CD4-positive, alpha-beta memory T cell (primary cell): ENCODE measurements at places on chromosomes 1 and 21. TPM values are rescaled to one million over a fixed set of nuclear protein-coding genes. Genes with fewer than 3 reads are reported as not detected.

YARS1 gene
- 110 TPM for total RNA-seq

GOLT1A gene
- not detected for total RNA-seq

DNA sequence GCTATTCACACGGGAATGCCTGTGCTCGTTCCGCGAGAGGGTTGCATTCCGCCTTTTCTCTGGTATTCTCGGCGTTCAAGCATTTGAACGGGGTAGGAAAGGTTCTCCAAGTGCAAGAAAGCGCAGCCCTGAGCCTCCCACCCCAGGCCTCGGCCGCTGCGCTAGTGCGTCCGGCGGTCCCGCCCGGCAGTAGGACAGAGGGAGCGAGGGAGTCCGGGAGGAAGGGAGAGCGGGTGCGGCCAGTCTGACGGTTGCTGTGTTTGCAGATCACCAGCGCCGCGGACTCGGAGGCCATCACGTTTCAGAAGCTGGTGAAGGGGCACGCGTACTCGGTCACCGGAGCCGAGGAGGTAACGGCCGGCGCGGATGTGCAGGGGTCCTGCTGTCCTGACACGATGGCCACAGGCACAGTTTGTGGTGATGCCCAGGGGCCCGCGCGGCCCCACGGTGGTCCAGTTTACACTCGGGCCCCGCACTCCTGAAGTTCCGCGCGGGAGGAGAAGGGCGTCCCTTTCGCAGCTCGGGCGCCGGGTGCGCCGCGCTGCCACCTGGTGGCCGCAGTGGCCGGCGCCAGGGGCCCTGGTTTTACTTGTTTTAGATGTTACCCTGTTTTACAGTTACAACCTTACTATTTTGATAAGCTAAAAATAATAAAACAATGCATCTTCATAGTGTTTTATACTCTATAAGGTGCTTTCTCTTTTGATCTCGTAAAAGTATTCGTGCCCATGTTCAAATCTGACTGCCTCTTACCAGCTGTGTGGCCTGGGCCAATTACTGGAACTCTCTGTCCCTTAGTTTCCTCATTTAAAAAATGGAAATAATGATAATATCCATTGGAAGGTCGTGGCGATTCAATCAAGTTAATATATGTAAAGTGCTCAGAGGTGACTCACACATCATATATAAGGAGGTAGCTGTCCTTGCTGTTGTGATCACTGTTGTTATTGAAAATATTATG is 36.7 kb downstream of the CAPN2 start:
- DNase-seq, result peak; percentile 77

C1QC gene
- 3.3 TPM for total RNA-seq

CYYR1 gene
- total RNA-seq, result not detected

DNA sequence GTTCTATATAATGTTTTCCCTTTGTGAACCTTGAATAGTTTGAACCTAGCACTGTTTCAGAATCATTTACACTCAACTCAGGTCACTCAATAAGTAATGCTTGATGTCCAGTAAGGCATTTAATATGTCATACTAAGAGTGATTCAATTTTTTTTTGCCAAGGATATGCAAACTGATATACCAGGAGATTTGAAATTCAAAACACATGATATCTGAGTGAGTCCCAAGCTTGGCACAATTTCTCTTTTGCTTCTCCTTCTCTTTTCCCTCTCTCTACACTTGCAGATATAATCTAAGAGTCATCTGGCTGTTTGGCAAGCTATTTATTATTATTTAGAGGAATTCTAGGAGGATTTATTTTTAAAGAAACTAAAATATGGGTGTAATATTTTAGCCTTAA is 61.6 kb upstream of the SPAG17 start:
- no peak for DNase-seq

DNA sequence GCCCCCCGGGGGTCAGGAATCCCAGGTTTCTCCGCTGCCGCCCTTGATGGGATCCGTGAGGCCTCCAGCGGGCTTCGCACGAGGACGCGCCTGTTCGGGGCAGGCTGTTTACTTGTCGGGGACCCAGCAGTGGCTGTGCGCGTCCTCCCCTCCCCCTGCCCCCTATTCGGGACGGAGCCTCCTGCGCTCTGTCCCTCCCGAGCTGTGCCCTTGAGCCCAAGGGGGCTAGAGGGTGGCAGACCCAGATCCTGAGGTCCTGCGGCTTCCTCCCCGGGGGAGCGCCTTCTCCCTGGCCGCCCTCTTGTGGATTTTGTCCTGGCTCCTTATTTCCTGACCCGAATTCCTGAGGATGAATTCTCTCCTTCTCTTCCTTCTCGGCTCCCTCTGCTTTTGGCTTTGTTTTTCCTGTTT is 38.4 kb downstream of the PIK3CD start:
- no peak for DNase-seq

- DNase-seq, result peak; percentile 84
Measured at GRCh38 chr1:168439456-168440375, 104.1 kb downstream of the XCL2 start.

DNA sequence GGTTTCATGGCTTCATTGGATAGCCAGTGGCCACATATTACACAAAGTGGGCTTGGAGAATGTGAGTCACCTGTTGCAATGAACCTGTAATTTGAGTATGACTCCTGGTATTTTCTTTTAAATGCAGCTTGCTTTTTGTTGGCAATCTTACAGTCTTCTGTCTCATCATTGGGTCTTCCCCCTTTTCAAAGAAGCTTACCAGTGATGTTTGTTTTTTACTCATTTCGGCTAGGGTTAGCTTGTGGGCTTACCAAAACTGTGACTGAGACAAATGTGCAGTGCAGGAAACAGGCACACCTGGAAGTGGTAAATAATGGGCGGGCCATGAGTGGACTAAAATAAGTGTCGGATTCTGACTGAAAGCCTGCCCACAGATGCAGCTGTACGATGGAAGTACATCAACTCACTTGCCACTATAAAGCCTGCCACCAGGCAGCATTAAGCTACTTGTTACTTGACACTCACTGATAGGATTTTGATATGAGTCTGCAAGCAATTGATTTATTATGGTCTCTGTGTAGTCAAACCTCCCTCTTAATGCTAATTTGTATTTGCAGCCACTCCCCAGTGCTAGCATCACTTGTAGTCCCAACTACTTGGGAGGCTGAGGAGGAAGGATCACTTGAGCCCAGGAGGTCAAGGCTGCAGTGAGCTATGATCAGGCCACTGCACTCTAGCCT is 4.2 kb downstream of the HHAT start:
- peak; percentile 77 for DNase-seq

DNA sequence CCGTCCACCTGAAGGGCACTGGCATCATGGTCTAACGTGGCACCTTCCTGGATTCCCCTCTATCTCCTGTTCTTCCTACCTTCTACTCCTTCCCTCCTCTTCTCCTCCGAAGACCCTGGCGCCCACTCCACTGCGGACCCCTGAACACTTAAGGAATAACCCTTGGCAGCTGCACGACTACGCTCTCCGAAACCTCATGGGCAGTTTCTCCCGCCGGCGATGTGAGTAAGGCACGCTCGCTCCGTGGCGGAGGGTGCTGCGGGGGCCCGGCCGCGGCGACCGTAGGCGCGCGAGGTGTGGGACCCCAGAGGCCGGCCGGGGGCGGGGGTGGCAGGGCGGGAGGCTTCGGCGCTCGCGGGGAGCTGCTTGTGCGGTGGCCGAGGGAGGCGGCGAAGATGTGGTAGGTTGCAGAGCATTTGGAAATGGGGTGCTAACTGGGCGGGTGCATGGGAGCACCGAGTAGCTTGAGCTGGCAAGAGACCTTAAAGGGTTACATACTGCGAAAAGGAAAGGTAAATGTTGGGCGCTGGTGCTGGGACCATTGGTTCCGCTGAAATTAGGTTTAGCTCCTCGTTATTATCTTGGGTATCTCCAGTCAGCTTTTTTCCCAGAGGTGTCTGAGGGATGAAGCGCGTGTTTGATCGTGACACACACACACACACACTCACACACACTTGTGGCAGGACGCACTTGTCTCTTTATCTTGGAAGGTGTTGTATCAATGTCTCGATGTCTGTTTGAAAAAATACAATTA is 876 bp downstream of the LRRC7 start:
- DNase-seq, result no peak

- no peak for DNase-seq
Measured at GRCh38 chr1:20057886-20058420, 12.0 kb upstream of the PLA2G5 start.

GRCh38 chr1:183472488-183473216 is at the start of gene SMG7:
Gene SMG7 (plus strand): TSS chr1:183472499. CDS start chr1:183472621, 122 bp downstream.
- peak; percentile 77 for DNase-seq

- DNase-seq, result no peak
Measured at GRCh38 chr21:41579692-41580091, 71.7 kb upstream of the TMPRSS2 start.

DNA sequence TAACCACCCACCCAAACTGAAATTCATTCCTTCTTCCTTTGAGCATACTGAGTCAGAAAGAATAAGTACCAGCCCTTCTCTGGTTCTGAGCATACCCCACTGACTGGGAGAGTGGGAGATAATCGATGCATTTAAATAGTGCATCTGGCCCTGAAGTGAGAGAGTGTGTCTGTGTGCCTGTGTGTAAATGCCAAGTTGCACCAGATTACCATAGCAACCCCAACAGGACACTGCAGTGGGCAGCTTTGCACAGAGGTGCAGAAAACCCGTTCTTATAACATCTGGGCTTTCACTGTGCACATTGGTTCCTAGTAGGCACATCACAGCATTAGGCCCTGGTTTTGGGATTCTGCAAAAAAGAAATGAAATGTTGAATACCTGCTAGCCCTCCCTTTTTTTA is 2.3 kb downstream of the ASTN1 start:
- DNase-seq, result no peak

GRCh38 chr1:31036749-31037500 is 28.6 kb downstream of the PUM1 start:
- no peak for DNase-seq

GRCh38 chr1:18132711-18133541 is 25.3 kb downstream of the IGSF21 start:
- no peak for DNase-seq

DNA sequence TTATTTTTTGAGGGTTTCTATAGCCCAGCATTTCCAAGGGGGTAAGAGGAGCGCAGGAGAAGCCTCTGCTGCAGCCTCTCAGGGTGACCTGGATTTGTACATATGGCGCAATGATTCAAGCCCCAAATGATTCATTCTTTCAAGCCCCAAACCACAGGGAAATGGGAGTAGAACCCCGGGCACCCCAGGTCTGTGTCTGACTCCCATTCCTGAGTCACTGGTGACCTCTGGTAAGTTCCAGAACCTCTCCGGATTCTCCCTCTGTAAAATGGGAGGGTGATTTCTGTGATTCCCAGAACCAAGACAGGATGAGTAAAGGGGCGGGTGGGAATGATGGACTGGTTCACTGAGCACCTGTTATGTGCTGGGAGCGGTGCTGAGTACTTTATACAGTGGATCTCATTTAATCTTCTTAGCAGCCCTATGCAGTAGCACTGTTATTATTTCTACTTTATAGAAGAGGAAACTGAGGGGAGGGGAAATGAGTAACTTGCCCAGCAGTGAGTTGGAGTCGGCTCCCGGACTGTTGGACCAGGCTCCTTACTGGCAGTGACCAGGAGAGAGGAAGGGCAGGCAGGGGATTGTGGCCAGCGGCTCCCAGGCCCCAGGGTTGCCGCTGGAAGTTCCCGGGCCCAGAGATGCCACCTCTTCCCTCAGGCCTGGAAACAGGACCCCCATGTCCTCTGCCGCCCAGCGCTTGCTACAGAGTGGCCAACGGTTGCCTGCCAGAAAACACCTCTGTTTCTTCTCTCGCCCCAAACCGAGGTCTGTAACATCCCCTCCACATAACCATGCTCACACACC is 20.3 kb upstream of the SLC26A9 start:
- no peak for DNase-seq

DNA sequence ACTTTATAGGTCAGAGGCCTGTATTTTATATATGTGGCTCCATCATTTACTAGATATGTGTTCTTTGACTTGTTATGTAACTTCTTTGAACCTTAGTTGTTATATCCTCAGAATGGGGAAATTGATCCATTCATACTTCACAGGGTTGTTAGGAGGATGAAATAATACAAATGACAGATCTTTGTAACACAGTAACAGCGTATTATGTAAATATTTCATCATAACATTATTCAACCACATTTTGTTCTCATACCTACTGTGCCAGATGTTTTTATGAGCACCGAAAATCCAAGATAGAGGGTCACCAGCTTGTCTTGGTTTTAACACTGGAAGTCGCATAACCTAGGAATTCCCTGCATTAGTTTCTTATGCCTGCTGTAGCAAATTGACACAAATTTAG is 3.3 kb downstream of the SUCO start:
- no peak for DNase-seq

DNA sequence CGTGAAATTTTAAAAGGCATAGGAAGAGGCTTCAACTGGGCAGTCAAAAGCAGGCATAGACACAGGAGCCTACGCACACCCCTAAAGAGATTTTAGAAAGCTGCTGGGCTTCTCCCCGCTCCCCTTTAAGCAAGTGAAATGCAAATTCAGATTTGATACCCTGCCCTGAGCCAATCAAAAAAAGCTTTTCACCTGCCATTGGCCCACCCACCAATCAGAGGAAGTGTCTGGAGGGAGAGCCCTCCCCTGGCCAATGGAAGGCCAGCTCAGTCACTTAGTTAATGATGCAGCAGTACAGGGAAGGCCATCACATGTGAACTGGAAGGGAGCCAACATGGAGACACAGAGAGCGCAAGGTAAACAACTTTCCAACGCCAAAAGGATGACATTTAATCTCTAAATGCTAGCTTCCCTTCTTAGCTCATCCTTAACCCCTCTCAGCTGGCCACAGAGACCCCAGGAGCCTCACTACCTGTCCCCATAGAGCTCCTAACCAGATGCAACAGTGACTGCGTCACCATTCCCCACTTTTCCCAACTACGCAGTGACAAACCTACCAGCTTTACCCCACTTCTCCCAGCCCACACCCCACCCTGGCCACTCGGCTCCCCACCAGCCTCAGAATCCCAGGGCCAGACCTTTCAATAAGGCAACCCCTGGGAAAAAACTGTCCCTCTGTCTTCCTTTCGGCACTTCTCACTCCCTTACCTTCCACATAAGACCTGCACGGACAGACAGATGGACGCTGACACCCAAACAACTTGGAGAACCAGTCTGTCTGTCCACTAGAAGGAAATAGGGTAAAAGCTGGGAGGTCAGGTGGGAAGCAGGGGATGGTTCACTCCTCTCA is 71.0 kb downstream of the CD46 start:
- DNase-seq, result peak; percentile 77

DNA sequence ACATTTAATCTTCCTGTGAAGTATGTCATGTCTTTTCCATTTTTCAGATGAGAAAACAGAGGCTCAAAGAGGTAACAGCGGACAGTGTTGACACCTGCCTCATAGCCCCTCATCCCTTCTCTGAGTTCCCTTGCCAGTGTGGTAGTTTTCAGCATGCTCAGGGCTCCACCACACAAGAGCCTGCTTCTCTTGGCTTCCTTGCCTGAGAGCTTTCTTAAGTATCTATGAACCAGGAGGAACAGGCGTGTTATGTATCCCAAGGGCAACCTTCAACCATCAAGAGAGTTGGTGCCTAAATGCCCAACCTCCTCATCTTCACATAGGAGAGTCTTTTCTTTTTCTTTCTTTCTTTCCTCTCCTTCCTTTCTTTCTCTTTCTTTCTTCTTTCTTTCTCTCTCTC is 5.9 kb upstream of the PAFAH2 start:
- no peak for DNase-seq

- no peak for DNase-seq
Measured at GRCh38 chr1:109895720-109896504, 14.7 kb upstream of the CSF1 start.

GRCh38 chr1:235857756-235858155 is 8.9 kb downstream of the LYST start:
- DNase-seq, result no peak

RHD gene
- total RNA-seq, result 0.15 TPM

SPRR1A gene
- total RNA-seq, result not detected
